ENCODE measurements at places on chromosomes 3 and 15.

DNA sequence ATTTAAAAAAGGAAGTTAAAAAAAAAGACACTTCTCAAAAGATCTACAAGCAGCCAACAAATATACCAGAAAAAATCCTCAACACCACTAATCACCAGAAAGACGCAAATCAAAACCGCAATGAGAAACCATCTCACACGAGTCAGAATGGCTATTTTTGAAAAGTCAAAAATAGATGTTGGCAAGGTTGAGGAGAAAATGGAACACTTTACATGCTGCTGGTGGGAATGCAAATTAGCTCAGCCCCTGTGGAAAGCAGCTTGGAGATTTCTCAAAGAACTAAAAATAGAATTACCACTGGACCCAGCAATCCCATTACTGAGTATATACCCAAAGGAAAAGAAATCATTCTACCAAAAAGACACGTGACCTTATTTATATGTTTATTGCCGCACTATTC is 574.7 kb upstream of the ADAMTS9 start:
- DNase-seq: no peak

- DNase-seq: peak; percentile 48
Observed at GRCh38 chr15:52112203-52112750, 298 bp downstream of the BCL2L10 start.

GRCh38 chr15:98202256-98202655 is 241.8 kb downstream of the ARRDC4 start:
- no peak for DNase-seq

GRCh38 chr15:60593170-60593478 is 114.2 kb upstream of the ICE2 start:
- no peak for DNase-seq

DNA sequence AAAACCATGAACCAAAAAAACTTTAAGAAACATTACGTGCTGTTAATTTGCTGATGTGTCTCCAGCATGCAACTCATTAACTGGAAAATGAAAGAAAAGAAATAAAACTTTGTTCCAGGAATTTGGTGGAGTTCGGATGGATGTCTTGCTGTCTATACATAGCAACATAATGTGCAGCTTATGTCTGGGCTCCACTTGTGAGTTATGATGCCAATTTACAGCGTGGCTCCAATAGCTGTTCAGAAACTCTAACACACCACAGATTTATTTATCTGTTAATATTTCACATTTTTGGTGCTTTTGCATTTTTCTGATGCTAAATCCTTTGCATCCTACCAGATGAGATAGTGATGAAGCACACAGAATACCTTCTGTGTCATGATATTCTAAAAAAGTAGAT is 45.1 kb downstream of the MAP4 start:
- no peak for DNase-seq

DNA sequence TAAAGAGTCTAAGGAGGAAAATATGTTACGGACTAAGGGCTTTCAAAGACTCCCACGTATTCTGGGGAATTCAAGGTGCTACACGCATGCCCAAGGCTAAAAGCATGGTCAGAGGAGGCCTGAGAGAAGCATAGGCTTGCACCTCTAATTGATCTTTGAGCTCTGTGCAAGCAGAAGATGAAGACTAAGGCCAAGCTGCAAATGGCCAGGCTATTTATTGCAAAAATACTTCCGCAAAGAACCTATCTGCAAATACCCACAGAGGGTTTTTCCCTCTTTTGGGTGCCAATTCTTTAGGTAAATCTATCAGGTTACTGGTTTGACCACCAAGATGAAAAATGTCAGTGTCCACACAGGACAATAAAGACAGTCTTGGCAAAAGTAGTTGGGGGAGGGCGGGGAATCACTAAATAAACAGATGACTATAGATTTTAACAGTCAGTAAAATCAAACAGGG is 119.5 kb downstream of the STAG1 start:
- no peak for DNase-seq

- no peak for DNase-seq
Observed at GRCh38 chr3:128328546-128329458, 137.9 kb downstream of the DNAJB8 start.

- DNase-seq: peak; percentile 44
Observed at GRCh38 chr3:117150628-117151027, 441.0 kb downstream of the TUSC7 start.

DNA sequence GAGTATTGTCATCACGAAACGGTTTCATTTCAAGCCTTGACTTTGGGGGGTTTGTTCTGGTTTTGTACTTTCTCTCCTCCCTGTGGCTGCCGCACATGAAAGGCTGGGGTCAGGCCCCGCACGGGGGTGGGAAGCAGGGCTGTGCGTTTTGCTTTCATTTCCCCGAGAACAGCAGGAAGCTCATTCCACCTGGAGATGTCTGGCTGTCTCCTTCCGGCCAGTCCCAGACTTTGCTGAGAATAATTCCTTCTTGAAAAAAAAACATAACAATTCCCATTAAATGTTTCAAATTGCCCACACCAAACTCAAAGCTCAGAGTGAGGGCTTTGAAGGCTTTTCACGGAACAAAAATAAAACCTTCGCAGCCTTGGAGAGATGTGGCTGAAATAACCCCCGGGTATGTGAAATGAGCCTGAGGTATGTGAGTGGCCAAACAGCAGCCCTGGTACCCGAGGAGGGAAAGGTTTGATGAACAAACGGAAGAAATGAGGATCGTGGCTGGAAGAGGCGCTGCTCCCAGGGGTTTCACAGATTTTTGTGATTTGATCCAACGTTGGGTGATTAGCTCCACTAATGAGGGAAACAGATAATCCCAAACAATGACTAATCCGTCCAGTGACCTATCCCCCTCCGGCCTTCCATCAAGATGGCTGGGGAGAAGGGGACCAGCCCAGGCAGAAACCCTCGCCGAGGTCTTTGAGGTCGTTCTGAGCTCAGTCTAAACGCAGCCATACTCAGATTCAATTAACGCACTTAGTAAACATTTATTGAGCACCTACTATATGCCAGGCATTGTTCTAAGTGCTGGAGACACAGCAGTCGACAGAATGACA is 126.9 kb upstream of the MEF2A start:
- DNase-seq: peak; percentile 60

DNA sequence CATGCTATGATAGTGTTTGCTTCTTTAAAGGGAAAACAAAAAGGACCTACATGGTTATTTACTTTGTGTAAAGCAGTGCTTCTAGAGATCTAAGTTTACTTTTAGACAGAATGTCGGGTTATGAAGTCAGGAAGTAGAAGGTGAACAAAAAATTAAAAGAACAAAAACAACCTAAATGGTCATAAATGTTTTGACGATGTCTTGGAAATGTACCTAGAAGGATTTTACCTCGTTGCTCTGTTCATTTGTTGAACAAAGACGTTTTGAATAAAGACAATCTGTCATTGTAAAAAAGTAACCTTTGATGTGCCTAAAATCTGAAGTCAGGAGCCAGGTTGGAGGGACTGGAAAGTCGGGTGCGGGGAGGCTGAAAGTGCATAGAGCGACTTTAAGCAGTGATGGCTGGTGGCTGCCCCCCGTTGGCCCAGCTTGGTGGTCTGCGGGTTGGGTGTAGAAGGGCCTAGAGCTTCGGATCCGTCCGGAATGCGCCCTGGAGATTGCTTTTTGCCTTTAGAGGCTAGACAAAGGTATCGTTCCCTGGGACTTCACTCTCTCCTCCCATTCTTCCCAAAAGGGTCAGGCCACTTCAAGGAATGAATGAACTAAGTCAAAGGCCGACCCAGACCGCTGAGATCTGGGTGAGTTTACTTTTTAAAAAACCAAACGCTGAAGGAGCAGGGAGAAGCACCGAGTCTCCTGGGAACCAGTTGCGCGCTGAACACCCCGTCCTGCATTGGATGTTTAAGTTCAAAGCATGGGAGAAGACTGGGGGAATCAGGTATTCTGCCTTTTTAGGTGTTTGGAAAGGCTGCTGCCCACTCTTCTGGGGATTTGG is 2.1 kb downstream of the SOX14 start:
- DNase-seq: no peak

DNA sequence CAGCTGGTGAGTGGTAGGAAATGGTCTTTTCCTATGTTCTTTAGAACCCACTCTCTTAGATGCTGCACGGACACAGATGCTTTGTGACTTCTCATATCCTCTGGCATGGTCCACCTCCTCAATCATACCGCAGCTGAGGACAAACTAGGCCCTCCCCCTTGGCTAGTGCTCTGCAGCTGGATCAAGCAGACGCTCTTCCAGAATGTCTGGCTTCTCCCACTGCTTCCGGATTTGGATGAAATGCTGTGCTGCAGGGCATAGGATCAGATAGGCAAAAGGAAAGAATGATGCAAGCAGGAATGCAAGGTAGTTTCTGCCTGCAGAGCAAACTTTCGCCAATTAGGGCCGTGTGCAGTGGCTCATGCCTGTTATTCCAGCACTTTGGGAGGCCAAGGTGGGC is 75.7 kb upstream of the SLC4A7 start:
- peak; percentile 78 for DNase-seq

DNA sequence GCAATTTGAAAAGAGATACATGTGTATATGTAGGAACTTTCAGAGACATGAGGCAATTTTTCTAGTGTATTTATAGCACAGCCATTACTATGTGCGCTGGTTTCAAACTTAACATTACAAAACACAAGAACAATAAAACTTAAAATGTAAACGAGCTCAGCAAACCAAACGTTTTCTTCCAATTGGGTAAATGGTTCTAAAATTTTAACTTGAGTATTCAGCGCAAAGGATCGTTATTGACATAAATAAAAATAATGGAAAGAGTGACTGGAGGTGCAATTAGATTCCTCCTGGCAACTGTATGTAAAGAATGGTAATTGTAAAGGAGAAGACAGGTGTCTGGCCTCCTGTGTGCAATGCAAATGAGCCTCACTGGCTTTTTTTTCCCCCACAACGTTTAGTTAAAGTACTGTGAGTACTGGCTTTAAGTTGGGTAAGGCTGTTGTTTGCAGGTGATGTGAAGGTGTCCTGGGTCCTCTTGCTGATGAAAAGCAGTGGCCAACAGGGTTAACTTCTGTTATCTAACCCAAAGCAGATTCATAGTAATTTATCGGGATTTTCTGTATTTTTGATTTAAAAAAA is 14.1 kb upstream of the GADL1 start:
- no peak for DNase-seq

DNA sequence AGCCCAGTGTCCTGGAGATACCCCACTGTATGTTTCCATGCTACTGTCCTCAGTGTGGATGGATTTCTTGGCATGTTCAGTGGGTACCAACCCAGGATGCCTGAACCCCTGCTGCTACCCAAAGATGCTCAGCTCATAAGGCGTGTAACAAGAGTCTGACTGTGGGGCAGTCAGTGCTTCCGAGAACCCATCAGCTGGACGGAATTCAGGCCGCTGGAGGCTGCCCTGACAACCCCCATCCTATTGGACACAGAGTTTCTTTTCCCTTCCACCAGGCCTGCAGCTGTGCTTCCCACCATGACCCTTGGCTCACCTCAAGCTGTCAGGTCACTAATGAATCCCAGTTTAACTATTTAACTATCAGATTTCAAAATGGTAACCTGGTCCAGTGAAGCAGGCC is 224.1 kb upstream of the FEZF2 start:
- DNase-seq: no peak

DNA sequence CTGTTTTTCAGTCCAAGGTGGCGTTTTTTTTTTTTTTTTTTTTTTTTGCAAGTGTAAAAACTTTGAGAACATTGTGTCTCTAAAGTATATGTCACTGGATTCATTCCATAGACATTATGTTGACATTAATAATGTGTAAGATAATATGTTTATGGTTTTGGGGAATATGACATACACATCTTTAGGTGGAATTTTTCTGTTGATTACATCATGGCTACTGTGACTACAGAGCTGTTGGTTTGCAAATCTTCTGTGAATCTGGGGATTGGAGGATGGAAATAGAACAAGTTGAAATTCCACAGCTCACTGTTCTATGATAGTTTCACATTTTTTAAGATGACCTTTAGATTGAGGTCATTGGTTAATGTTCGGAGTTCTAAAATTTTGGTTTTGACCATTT is 24.4 kb upstream of the PLSCR2 start:
- DNase-seq: no peak

GRCh38 chr15:57387564-57388076 is 11.3 kb downstream of the CGNL1 start:
- no peak for DNase-seq

GRCh38 chr3:104429727-104430126 is 937.0 kb upstream of the ALCAM start:
- DNase-seq: no peak

- DNase-seq: no peak
Observed at GRCh38 chr3:192830291-192831110, 87.2 kb downstream of the MB21D2 start.

DNA sequence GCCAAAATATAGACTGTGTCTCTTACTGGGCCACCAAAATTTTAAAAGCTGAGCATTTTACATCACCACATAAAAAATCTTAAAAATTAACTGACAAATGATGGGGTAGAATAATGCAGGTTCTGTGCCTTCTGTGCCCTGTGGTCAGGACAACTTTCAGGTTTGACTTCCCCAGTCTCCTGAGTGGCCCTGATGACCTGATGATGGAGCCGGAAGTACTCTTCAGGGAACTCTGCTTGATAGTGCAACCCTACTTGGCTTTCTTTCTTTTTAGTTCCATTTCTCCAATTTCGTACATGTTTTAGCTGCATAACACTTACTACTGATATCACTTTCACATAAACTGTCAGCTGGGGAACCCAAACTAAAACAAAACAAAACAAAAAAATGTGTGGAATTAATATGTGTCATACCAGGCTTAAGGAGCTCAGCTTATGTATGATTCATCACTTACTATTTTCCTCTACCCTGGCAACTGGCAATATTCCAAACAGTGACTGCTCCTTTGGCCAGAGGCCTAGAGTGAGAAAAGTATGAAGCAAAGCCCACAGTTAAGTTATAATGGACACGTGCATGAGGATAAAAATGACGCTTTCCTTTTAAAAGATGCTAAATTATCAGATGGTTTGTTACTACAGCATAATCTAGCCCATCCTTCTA is 194.3 kb downstream of the BCHE start:
- peak; percentile 85 for DNase-seq

GRCh38 chr3:107128946-107129345 is 248.3 kb upstream of the CCDC54 start:
- no peak for DNase-seq

DNA sequence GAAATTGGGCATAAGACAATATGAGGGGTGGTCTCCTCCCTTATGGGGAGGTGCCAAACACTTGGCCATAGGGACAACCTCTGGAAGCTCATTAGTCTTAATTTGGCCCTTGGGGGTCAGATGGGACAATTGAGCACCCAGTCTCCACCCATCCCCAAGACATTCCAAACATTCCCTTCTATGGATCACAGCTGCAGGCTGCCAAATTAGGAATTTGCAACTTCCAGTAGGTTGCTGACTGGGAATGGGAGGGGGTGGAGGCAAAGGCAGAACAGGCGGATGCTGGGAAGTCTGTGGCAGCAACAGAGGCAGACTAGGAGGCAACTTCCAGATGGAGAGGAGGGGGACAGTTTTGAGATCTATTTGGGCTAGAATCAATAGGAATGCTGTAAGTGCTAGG is 1.4 kb upstream of the PDHB start:
- DNase-seq: peak; percentile 52

Measured in adipocyte (in vitro differentiated cells).